ENCODE measurements at places on chromosomes 2 and 18. TPM values are rescaled to one million over a fixed set of nuclear protein-coding genes. Genes with fewer than 3 reads are reported as not detected.

DNA sequence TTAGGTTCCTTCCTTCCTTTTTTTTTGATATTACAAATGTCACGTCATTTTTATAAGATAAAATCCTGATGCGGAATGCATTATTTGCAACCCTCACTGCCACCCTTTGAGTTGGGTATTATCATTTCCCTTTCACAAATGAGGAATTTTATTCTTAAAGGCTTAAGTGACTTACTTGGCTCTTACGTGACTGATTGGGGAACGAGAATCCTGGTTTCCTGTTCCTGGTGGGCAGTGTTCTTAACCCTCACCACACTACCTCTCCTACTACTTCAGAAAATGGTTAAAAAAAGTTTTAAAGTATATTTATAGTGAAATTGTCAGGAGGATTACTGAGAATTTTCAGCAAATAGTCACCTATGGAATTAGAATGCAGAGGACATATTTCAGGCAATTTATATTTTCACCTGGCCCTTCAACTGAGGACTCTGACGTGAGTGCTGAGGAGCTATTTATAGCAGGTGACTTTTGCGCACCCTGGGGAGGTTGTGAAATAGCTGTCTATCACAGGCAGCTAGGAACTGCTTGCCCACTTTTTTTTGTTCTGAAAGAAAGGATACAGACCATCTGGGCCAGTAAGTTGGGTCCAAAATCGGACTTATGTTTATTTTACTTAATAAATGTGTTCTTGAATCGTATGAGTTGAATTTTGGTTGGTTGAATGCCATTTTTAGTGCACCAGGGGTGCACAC is 18.7 kb upstream of the RASGRP3 start:
- DNase-seq = peak; percentile 57

GRCh38 chr2:156396126-156396525 is 40.1 kb upstream of the GPD2 start:
- DNase-seq = no peak

DNA sequence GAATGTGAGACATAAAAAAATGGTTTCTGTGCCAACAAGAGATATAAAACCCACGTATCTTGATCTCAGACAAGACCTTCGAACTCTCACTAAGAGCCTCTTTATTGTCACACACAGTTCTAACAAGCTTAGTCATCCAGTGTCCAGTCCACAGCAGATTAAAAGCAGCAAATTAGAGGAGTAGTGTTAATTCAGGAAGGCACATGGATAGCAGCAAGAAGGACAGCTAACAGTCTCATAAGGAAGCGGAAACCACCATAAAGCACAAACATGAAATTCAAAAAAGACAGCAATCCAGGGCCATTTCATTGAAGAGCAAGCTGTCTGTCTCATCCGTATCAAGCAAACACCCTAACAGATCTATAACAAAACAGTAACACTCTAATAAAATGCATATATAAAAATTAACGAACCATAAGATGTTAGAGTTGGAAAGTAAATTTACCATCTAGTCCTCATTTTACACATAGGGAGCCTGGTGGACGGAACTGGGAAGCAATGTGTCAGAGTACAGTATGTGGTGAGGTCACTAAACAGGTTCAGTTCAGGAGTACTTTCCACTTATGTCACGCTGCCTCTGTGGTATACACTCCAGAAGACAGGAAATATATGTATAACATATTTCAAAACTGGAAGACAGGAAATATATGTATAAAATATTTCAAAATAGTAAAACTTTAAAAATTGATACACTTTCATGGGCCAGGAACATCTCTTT is 18.3 kb downstream of the AAK1 start:
- no peak for DNase-seq

DNA sequence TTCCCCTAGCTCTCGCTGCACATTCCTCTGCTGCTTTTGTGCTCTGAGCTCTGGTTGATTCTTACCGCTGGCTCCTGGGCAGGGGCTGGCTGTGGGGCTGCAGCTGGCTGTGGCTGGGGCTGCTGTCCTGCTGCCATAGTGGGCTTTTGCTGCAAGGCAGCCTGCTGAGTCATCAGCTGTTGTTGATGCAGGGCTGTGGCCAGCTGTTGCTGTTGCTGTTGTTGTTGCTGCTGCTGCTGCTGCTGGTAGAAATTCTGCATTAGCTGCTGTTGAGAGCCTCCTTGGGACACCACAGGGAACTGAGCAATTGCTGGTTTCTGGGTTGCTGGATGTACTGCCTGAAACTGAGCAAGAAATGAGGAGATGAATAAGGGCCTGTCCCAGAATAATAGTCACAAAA is 77.2 kb upstream of the NFU1 start:
- DNase-seq = no peak

- peak; percentile 74 for DNase-seq
These were observed 1.2 kb downstream of the ZFP36L2 start for GRCh38 chr2:43225093-43225787.

- DNase-seq = peak; percentile 40
These were observed 285.1 kb downstream of the MTX2 start for GRCh38 chr2:176554101-176555048.

DNA sequence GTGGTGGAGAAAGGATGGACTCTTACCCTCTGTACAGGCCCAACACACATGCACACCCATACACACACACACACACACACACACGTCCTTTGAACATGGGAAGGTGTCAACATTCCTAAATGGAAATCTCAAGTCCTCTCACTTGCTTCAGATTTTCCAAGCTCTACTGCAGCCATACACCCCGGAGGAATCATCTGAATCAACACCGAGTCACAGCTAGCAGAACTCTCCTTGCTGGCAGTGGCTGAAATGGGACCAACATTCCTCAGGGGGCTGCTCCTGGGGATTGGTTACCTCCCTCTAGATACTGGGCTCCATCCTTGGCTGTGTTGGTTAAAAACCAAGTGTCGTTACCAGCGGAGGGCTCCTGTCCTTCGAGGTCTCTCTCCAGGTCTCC is 112.7 kb downstream of the BCL11A start:
- DNase-seq = no peak

- DNase-seq = no peak
These were observed 218.3 kb upstream of the SMAD7 start for GRCh38 chr18:49169037-49169521.

DNA sequence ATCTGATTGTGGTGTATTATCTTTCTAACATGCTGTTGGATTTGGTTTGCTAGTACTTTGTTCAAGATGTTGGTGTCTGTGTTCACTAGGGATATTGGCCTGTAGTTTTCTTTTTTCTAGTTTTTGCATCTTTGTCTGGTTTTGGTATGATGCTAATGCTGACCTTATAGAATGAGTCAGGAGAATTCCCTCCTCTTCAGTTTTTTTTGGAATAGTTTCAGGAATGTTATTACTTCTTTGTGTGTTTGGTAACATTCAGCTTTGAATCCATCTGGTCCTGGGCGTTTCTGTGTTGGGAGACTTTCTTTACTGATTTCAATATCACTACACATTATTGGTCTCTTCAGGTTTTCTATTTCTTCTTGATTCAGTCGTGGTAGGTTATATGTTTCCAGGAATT is 124.2 kb upstream of the EPB41L5 start:
- DNase-seq = no peak

GRCh38 chr2:144796936-144797335 is 277.0 kb upstream of the ZEB2 start:
- DNase-seq = no peak

- DNase-seq = no peak
These were observed 58.0 kb upstream of the SLC14A2 start for GRCh38 chr18:45557287-45557686.

DNA sequence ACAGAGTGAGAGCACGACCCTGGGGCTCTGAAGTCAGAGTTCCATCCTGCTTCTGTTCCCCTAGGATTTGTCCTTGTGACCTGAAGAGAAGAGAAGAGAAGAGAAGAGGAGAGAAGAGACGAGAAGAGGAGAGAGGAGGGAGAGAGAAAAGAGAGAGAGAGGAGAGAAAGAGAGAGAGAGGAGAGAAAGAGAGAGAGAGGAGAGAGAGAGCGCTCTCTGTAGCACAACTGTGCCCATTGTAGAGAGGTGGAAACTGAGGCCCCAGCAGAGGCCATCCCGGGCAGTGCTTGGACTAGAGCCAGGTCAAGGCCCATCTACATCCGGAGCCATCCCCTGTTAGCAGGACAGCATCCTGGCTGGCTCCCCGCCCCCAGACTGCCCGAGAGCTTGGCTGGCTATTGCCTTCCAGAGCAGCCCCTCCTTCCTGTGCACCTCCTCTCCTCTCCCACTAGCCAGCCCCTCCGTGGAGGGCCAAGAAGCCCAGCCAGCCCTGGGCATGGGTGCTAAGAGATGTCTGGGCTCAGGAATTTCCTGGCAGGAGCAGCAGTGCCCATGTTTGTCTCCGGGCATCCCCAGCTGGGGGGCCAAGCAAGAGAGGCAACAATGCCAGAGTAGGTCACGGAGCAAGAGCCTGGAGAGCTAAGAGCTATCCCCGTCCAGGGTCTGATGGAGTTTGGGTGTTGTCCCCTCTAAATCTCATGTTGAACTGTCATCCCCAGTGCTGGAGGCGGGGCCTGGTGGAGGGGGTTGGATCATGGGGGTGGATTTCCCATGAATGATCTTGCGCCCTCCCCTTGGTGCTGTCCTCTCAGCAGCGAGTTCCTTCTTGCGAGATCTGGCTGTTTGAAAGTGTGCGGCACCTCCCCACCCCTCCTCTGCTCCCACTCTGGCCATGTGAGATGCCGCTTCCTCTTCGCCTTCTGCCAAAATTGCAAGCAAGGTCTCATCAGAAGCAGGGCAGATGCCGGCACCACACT is 18.2 kb upstream of the GPR55 start:
- peak; percentile 58 for DNase-seq

DNA sequence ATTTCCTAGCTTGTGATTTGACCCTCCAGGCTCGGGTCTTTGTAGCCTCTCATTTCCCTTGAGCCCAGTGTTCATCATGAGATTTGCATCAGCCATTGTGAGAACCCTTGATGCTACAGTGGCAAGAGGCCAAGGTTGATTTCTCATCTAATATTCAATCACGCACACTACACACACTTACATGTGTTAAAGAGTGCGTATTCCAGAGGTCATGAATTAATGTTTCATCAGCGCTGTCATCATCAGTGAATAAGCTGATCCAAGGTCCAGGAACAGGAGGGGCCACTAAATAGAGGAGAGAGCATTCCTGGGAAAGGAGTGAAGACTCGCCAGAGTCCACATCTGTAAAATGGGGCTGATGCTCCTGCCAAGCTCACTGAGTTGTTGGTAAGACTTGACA is 276.1 kb upstream of the SIX2 start:
- DNase-seq = no peak

DNA sequence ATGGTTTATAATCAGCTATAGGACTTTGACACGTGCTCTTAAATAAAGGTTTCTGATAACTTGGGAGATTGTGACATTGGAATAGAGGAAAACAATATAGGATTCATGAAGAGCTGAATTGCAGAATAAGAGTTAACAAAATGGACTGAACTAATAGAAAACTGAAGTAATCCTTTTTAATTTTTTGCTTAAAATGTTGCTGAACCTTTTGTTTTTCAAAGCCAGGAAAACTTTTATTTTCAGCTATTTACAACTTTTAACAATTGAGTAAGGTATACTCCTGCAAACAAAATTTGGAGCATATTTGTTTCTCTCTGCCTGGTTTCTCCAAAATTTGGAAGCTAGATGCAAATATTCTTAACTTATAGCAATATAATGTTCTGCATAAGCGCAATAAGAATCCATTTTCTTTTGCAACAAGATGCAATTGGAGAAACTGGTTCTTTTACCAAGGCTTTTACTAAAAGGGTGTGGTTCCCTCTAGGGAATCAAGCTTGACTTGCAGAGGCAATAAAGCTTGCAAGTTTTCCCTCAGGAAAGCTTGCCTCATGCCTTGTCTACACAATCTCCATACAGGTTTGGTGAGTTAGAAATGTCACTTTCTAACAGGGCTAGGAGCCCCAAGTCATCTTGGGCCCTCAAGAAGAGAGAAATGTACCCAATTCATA is 10.3 kb upstream of the PDK1 start:
- no peak for DNase-seq

- DNase-seq = no peak
These were observed 272.6 kb upstream of the UBE2E3 start for GRCh38 chr2:180707884-180708205.

DNA sequence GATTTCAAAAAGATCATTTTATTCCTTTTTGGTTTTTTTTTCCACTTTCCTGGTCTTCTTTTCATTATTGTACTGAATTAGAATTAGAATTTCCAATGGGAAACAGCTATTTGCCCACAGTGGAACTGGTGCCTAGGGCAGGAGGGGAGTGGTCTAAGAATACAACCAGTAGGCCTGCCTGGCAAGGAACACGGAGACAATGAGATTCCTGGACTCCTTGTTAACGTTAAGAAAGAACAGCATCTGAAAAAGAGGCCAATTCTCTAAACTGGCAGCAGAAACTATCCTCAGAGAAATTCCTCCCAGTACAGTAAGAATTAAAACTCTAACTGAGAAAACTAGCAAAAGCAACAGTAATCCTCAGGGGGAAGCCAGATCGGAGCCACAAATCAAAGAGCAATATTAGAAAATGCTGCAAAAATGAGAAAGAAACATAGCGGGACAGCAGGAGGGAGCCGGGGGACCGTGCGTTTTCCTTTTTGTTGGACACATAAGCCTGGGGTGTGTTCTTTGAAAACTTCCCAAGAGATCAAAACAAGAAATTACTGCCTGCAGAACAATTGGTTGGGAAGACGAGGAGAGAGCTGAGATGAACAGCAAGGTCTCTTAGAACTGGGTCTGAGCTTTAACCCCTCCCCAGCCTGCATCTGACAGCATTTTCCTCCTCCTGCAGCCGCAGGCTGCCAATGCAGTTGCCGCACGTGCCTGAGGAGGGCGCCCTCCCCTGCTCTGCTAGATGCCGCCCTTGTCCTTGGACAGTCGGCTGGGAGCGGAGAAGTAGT is 776.0 kb downstream of the TSN start:
- no peak for DNase-seq

- DNase-seq = no peak
These were observed 9.4 kb upstream of the INO80C start for GRCh38 chr18:35507192-35507591.

- no peak for DNase-seq
These were observed 297.3 kb downstream of the ETAA1 start for GRCh38 chr2:67694445-67694844.

- DNase-seq = no peak
These were observed 51.8 kb downstream of the PMAIP1 start for GRCh38 chr18:59951591-59951990.

DNA sequence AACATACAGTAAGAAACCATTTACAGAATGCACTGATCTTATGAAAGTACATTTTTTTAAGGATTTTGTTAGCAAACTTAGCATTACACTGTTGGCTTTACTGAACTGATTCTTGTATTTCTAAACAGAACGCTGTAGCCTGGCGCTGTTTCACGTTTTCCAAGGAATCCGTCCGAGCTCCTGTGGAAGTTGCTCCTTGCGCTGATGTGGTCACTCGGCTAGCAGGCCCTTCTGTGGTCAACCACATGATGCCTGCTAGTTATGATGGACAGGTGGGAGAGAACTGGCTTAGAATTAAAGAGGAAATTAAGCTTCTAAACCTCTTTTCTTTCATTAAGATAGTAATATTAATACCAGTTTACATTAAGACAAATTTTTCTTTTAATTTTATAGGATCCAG is 76.8 kb downstream of the CEP192 start:
- no peak for DNase-seq

- no peak for DNase-seq
These were observed 510 bp downstream of the NCKAP1 start for GRCh38 chr2:183037553-183038340.

The VSNL1 gene
- 10.4 TPM for total RNA-seq

The GPR39 gene
- not detected for total RNA-seq

The ACTG2 gene
- 1.7 TPM for total RNA-seq

The HRH4 gene
- total RNA-seq = not detected

The AQP12A gene
- not detected for total RNA-seq

The GKN1 gene
- total RNA-seq = not detected

The MREG gene
- total RNA-seq = 0.38 TPM

The TACR1 gene
- 0.11 TPM for total RNA-seq

The ATP6V1B1 gene
- 0.43 TPM for total RNA-seq

The IGFBP5 gene
- total RNA-seq = 134 TPM

The CDH20 gene
- 0.05 TPM for total RNA-seq

The TMSB10 gene
- 417 TPM for total RNA-seq

The DSG1 gene
- total RNA-seq = 0.89 TPM
